ENCODE measurements at places on chromosomes 7 and 10.

- DNase-seq = no peak
Measured at GRCh38 chr7:45150199-45150598, 7.4 kb upstream of the RAMP3 start.

DNA sequence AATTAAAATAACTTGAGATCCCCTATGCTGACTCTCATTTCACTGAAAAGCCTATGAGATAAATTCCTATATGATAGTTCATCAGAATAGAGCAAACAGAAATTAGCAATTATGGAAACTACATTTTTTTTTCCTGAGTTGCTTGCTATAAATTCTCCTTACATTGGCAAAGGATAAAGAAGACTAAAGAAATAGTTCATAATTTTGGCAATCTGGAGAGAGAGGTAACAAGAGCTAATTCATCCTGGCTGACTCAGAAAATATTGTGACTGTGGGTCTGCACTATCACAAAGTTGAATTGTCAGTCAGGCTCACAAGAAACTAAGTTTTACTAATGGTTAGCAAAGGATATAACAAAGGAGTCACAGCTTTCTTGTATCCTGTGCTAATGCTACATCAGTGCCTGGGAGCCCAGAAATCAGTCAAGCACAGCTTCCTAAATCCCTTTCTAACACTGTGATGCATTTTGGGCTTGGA is 483.0 kb downstream of the MAGI2 start:
- no peak for DNase-seq

GRCh38 chr7:29573567-29573966 is 9.9 kb downstream of the PRR15 start:
- DNase-seq = no peak

GRCh38 chr7:49976238-49976637 is 116.8 kb downstream of the ZPBP start:
- no peak for DNase-seq
